ENCODE measurements at places on chromosomes 4 and X. TPM values are rescaled to one million over a fixed set of nuclear protein-coding genes. Genes with fewer than 3 reads are reported as not detected.

DNA sequence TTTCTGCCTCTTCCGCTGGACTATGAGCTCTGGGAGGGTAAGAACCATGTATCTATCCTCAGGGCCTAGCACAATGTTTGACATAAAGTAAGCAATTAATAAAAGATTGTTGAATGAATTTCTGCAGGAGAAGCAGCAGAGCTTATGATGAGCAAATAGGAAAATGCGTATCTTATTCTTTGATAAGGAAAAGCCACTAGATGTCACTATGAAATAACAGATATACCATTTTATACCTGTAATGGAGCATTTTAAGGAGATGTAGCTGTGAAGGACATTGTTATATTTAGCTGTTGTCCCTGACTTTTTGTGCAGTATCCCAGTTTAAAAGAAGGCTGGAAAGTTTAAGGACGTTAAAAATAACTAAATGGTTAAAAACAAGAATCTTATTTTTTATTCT, 147.2 kb upstream of the MBNL3 start:
- DNase-seq: no peak

The CPZ gene
- total RNA-seq: not detected

The NSUN7 gene
- total RNA-seq: 0.07 TPM

The GAGE13 gene
- total RNA-seq: not detected

- no peak for DNase-seq
Measured at GRCh38 chr4:27121830-27122229, 261.2 kb downstream of the STIM2 start.

GRCh38 chrX:69991685-69992084, 58.1 kb downstream of the AWAT2 start:
- DNase-seq: no peak

DNA sequence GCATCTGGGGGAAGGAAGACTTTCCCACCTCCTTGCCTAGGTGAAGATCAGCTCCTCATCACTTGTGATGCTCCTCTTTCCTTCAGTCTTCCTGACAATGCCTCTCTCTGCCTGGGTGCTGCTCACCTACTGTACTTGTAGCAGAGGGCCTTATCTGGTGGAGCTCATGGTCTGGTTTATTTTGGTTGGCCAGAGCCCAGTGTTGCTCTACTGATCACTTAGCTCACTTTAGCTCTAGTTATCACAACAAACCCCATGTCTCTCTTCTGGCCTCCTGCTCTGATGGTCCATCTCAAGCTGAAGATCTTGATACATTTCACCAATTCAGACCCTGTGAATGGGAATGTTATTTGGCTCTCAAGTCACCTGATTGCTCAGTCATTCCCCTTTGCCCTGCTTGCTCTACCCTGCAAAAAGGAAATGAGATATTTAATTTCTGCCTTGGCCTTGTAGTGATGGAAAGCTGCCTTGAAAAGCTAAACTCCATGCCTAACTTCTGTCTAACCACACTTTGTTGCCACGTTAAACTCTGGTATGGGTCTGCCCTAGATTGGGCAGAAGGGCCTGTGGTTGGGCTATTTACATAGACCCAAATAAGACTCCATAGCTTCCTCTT, 30.3 kb upstream of the ADH1C start:
- no peak for DNase-seq

DNA sequence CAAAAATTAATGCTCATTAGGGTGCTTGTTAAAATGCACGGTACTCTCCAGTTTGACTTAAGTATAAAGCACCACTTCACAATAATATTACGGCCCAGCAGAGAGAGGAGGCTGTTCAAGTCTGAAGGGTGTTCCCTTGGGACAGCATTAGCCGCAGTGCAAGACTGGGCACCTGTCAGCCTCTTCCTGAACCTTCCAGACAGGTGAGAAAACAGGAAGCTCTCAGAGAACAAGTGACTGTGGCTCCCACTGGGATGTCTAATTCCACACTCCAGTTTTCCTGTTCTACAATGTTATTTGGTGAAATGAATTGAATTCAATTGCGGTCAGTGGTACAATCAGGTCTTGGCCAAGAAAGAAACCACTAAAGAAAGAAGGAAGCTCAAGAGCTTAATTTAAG, 414.4 kb downstream of the SMARCA1 start:
- DNase-seq: no peak

The WDFY3 gene
- 39.9 TPM for total RNA-seq

The XAGE2 gene
- not detected for total RNA-seq

The DCAF8L2 gene
- total RNA-seq: not detected

GRCh38 chr4:40150932-40151331, 45.9 kb upstream of the RHOH start:
- no peak for DNase-seq

GRCh38 chr4:76585272-76585671, 150.2 kb downstream of the SHROOM3 start:
- no peak for DNase-seq

The SPATA4 gene
- total RNA-seq: 0.20 TPM

DNA sequence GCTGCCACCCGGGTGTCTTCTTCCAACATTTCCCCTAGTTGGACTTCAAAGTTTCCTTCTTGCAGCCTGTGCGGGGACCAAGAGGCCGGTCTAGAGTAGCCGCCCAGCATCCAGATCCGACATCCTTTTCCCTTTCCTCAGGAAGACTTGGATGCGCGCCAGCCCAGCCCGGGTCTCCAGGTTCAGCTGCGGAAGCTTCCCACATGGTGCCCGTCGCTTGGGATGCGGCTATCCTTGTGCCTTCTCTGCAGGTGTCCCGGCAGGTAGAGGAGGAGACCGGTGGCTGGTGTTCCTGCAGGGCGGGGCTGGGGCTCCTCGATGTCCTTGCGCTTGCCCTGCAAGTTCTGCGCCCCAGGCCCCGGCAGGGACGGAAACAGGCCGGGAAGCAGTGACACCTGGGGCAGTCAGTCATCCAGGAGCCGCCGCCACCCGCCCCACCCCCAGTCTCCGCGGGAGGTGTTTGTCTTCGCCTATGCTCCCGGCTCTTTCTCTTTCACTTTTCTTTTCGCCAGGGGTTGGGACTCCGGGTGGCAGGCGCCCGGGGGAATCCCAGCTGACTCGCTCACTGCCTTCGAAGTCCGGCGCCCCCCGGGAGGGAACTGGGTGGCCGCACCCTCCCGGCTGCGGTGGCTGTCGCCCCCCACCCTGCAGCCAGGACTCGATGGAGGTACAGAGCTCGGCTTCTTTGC, at the start of gene IL15:
TSS of gene IL15 (plus strand) at position 502 of the 689 bp plus-strand sequence. CDS start 82,882 bp downstream, outside the sequence.
- peak; percentile 36 for DNase-seq

GRCh38 chr4:10172278-10172921, 55.8 kb upstream of the WDR1 start:
- no peak for DNase-seq

Measured in HCT116 (cell line).